Urinary bladder (tissue), 4 donors: ENCODE measurements at places on chromosomes 3 and 15.

- DNase-seq = peak; percentile 10
Measured at GRCh38 chr3:131033480-131034080, 6.9 kb downstream of the NEK11 start.

DNA sequence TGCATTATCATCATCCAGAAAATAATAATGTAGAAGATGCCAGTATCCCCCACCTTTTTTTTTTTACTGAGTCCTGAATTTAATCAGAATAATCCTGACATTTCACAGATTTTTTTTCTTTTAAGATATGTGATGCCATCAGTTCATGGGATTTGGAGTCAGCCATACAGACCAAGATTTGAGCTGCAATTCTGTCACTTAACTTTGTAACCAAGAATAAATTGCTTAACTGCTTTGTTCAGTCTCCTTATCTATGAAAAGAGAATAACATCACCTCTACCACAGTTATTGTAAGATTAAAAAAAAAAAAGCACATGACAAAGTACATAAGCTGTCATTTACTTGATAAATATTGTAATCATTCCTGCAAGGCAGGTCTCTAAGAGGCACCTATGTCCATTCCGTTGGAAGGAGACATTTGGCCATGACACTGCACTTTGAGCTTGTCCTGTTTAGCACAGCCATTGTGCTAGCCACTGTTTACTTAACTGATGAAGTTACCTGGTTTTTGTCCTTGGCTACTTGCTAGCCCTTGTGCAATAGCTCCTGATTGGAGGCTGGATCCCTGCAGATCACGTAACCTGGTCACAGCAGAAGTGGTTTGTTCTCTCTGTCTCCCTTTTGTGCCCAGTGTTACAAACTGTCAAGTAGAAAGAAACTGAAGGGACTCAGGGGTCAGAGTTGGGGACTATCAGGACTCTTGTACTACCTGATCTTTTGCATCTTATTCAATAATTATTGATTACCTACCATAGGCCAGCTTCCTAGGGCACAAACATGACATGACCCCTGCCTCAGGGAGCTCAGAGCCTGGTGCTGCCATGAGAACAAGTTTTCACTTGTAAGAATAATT lies 306.0 kb downstream of the WDR72 start:
- no peak for DNase-seq

- DNase-seq = no peak
Measured at GRCh38 chr15:39504808-39505207, 76.1 kb upstream of the THBS1 start.

GRCh38 chr3:78972617-78973301 lies 795.0 kb downstream of the ROBO1 start:
- no peak for DNase-seq

GRCh38 chr3:189167027-189167766 lies 4.6 kb upstream of the TPRG1 start:
- no peak for DNase-seq

- DNase-seq = no peak
Measured at GRCh38 chr15:85595804-85596536, 198.8 kb downstream of the KLHL25 start.

- DNase-seq = no peak
Measured at GRCh38 chr3:112963683-112964082, 11.2 kb downstream of the CD200R1 start.

- no peak for DNase-seq
Measured at GRCh38 chr15:50227076-50227475, 38.5 kb downstream of the HDC start.

GRCh38 chr15:62428259-62428658 lies 263.2 kb upstream of the C2CD4B start:
- no peak for DNase-seq

- no peak for DNase-seq
Measured at GRCh38 chr3:132161608-132162007, 126.8 kb upstream of the CPNE4 start.

GRCh38 chr3:136332302-136332701 lies 82.2 kb downstream of the PCCB start:
- no peak for DNase-seq

GRCh38 chr3:149197669-149198068 lies 24.0 kb downstream of the CP start:
- no peak for DNase-seq

- DNase-seq = no peak
Measured at GRCh38 chr3:154244644-154245043, 79.6 kb downstream of the DHX36 start.

DNA sequence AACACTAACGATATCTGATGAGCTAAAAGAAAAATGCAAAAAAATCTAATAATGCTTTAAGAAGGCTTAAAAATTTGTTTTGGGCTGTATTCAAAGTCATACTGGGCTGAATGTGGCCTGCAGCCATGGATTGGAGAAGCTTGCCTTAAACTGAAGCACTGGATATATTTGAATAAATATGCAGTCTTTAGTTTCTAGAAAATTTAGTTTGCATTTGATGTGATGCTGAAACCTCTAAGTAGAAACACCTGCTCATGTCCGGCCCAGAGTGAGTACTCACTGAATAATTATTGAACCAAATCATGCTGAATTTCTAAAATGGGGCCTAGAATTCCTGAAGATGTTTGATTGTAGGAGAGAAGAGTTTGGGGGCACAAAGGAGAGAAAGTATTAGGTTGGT lies 43.9 kb downstream of the ABHD5 start:
- DNase-seq = no peak

DNA sequence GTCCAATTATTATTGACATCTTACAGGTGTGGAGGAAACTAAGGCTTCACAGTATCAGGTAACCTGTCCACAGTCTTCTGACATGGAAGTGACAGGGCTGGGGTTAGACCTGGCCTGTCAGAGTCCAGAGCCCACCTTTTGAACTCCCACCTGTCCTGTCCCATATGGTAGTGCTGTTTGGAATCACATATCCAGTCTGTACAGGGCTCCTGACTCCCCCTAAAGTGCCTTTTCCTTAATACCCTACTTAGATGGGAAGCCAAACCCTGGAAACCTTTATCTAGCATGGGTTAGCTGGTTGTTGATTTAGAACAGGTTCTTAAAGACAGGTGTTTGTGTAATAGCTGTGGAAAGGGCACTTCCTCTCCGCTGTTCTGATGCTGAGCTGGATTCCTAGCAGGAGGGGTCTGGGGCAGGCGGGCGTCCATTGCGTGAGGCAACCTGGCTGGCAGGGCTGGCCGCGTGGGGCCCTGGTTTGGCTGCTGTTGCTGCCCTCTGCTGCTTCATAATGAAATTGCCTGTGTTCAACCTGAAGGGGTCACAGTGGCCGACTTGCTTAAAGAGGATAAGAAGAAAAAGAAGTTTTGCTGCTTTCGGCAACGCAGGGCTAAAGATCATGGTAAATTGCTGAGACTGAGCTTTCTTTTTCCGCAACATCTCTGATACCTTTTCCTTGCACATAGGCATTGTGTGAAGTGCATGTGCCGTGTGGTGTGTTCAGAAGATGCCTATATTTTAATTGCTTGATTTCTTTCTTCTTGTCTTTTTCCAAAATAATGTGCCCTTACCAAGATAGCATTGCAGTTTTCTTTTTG lies 136.2 kb downstream of the CHDH start:
- DNase-seq = peak; percentile 26

- no peak for DNase-seq
Measured at GRCh38 chr15:88241060-88241459, 15.5 kb downstream of the NTRK3 start.

- no peak for DNase-seq
Measured at GRCh38 chr15:80183306-80183705, 30.5 kb downstream of the FAH start.

- DNase-seq = no peak
Measured at GRCh38 chr3:99170867-99171517, 269.5 kb upstream of the DCBLD2 start.

GRCh38 chr15:90425726-90426346 lies 37.8 kb downstream of the IQGAP1 start:
- no peak for DNase-seq

DNA sequence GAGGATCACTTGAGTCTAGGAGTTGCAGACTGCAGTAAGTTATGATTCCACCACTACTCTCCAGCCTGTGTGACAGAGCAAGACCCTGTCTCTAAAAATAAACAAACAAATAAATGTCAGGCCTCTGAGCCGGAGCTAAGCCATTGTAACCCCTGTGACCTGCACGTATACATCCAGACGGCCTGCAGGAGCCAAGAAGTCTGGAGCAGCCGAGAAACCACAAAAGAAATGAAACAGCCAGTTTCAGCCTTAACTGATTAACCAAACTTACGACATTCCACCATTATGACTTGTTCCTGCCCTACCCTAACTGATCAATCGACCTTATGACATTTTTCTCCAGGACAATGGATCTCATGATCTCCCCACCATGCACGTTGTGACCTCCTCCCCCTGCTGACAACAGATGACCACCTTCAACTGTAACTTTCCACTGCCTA lies 32.5 kb upstream of the ZKSCAN7 start:
- no peak for DNase-seq

DNA sequence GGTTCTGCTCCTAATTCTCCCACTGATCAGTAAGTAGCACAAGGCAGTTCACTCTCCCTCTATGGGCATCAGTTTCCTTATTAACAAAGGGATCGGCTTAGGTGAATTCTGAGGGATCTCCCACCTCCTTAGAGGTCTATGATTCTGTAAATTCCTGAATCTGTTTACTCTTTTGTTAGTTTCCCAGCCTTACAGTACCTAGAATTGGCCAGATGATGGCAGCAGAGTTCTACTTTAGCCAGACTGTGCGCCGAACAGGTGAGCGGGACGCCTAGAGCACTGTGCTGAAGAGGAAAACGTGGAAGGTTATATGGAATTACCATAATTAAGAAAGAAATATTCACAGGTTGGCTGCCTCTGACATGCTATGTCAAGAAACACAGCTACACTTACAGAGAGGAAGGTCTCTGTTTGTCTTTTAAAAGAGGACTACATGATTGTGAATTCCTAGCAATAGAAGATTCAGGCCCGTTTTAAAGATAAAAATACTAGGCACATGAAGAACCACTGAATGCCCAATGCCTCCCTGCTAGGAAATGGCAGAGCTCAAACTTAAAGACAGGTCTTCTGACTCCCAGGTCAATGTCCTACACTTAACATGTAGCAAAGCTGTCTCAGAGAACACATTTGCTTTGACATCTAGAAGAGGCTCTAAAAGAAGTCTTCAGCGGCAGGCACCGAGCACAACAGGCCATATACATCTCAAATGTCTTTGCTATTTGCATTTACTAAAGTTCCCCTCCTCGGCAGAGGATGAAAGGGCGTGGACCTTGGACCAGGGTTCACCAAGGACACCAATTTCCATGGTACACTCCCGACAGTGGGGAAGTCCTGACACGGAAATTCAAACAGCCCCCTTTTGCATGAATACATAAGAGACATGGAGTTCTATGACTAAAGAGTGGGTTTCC lies 259.9 kb downstream of the FGF12 start:
- peak; percentile 23 for DNase-seq

DNA sequence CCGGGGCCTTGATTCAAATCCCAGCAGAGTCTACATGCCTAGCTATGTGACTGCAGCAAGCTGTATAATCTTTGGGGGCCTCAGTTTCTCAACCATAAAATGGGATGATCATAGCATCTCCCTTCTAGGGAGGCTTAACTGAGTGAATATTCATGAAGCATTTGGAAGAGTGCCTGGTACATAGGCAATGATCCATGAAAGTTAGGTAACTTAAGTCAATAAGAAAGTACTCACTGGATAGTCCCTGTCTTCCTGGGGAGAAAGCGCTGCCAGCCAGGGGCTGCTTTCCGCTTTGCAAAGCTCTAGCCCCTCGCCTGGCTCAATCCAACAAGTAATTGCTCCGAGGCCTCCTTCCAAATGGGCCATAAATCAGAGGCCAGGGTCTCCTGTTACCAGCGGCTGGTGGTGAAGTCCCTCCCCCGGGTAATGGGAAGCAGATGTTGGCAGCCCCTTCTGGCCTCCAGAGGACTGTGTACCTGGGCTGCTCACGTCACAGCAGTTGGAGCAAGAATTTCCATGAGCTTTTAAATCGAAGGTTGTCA lies 521.9 kb upstream of the PROK2 start:
- peak; percentile 65 for DNase-seq

DNA sequence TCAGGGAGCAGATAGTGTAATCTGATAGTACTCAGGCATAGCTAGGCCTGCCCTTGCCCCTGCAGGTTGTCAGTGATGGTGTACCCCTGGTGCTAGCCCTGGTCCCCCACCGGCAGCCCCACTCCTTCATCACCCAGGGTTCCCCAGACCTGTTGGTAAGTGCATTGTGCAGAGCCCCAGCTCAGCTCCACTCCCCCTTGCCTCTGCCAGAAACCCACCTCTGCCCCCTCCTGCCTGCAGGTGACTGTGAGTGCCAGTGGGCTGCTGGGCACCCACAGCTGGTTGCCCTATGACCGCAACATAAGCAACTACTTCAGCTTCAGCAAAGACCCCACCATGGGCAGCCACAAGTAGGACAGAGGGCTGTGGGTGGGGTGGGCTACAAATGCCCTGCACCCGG lies 27.5 kb downstream of the NBEAL2 start:
- DNase-seq = no peak

DNA sequence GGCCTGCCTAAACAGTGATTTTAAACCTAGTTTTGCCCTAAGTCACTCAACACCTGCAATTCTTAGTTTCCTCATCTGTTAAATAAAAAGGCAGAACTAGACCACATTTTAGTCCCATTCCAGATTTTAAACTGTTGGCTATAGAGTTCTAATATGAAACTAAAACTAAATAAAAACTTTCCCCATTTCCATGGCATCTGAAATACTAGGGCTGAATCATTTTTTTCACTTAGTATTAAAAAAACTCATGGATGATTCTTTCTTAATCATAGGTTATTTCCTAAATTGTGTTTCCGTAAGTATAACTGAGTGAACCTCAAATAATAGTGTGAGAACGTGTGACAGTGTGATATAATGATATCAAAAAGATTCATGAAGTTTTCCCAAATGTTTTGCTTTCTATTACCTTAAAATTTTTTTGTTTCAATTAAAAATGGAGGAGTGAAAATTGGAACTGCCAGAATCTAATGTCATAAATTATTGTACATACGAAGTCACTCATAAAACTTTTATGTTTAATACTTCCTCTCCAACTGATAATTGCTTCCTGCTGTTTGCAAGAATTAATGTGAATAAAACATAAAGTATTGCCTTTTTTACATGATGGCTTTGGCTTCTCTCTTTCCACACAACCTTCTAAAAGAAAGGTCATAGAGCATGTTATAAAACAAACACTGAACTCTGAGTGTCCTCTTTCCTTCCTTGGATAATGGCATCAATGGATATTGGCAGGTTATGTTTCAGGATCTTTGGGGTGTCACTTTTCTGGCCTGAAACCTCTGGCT lies 315.1 kb upstream of the MME start:
- no peak for DNase-seq

DNA sequence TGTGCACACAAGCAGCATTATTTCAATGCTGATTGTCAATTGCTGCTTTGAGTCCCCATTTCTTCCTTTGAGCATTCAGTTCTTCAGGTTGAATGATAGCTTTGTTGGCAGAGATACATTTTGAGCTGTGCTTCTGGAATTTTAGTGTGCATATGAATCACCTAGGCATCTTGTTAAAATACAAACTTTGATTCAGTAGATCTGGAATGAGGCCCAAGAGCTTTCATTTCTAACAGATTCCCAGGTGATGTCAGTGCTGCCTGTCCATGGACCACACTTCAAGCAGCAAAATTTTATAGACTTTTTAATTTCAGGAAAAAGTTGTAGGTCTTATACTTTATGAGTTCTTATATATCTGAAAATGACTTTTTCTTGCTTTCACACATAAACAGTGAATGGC lies 131.1 kb downstream of the ADAMTSL3 start:
- no peak for DNase-seq

GRCh38 chr3:114886905-114887304 lies 260.2 kb downstream of the ZBTB20 start:
- DNase-seq = no peak
